ENCODE measurements at places on chromosomes 5 and 9.

- peak; percentile 10 for DNase-seq
These were observed 647 bp downstream of the SMARCA2 start for GRCh38 chr9:2015581-2016407.

DNA sequence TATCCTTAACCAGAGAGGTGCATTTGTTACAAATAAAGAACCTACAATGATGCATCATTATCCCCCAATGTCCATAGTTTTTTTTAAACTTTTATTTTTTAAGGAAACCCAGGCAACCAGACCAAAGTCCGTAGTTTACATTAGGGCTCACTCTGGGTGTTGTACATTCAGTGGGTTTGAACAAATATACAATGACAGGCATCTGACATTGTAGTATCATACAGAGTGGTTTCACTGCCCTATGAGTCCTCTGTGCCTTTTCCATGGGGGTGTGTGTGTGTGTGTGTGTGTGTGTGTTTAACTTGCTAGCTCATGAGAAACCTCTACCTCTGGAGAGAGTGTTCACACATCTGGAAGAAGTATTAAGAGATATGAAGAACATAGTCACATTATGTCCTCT is 141.5 kb downstream of the KDM4C start:
- DNase-seq: no peak

DNA sequence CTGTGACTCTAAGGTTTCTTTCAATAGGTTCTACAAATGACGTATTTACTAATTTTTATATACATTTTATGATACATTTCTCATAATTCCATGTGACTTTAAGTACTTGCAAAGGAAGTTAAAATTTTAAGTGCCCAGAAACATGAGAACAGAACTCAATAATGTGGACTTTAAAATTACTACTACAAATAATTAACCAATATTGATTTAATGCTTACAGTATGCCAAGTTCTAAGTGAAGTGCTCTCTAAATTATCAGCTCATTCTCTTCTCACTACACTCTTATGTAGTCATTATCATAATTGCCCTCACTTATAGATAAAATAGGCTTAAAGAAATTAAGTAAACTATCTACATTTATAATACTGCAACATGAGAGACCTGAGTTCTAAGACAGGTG is 1690.7 kb upstream of the CDH9 start:
- no peak for DNase-seq

DNA sequence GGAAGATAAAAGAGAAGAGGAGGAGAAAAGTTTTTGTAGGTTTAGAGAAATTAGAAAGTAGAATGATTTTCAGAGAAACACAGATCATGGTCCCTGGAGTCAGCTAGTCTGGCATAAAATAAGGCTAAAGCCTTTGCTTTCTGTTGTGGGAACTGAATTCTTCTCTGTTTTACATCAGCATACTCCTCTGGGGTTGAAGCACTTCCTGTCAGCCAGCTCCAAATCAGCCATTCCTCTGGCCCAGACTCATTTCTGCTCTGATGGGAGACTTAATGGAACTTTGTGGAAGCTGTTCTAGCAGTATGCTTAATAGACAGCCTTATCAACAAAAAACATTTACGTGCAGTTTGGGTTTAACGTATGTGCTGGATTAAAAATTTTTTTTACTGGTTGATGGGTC is 143.2 kb downstream of the HMHB1 start:
- no peak for DNase-seq

DNA sequence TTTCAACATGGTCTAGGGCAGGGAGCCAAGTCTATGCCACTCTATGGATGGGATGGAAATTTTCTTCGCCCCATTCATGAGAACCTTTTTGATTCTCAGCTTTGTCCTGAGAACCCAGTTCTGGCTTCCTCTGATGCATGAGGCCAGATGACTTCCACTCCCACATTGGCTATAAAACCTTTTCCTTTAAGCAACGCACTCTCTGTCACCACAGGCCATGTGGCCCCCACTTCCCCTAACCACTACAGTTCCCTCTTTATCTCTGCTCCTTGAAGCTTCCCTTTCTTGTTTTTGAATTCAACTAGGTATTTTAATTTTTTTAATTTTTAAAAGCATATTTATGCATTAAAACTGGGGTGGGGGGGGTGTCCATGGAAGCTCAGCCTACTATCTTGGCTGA is 401.3 kb downstream of the ENC1 start:
- no peak for DNase-seq

- DNase-seq: no peak
These were observed 879.8 kb upstream of the DMAC1 start for GRCh38 chr9:8679371-8679822.

GRCh38 chr9:90098408-90098807 is 493.6 kb downstream of the GADD45G start:
- no peak for DNase-seq

DNA sequence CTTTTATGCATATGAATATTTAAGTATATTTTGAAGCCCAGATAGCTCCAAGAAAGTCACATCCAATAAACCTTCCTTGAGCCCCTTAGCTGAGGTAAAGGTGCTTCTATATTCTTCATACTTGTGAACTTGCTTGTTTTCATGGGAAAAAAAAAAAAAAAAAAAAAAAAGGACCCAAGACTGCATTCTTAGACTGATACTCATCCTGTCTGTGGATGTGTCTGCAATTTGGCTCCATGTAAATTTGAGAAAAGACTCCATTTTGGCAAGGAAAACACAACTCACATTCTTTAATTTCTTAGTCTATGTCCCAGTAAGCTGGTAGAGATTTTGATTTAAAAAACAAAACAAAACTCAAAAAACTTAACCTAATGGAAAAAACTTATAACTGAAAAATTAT is 238.3 kb downstream of the FBXL17 start:
- no peak for DNase-seq

DNA sequence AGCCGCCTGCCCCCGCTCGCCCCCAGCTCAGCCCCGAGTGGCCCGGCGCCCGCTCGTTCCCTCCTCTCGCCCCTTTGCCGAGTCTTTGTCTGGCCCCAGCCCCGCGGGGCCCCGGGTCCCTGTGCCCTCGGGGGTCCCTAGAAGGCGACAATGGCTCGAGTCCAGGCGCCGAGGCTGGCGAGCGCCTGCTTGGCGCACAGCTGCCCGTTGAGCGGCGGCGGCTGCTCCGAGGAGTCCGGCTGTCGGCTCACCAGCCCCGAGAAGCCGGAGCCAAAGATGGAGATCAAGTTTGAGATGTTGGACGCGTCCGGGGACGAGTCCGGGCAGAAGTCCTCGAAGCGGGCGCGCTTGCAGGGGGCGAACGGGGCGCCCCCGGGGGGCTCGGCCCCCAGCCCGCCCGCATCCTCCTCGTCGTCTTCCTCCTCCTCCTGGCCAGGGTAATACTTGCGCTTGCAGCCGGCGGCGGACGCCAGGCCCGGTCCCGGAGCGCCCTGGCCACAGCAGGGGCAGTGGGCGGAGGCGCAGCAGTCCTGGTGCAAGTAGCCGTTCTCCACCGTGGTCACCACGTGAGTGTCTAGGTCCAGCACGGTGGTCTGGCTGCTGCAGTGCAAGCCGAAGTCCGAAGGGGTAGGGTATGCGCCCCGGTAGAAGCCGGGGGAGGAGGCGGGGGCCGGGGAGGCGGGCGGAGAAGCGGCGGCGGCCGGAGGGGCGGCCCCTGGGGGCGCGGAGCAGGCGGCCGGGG is 1.2 kb downstream of the IER5L start:
- DNase-seq: no peak

GRCh38 chr5:171908638-171909037 is 97.8 kb downstream of the FBXW11 start:
- no peak for DNase-seq

DNA sequence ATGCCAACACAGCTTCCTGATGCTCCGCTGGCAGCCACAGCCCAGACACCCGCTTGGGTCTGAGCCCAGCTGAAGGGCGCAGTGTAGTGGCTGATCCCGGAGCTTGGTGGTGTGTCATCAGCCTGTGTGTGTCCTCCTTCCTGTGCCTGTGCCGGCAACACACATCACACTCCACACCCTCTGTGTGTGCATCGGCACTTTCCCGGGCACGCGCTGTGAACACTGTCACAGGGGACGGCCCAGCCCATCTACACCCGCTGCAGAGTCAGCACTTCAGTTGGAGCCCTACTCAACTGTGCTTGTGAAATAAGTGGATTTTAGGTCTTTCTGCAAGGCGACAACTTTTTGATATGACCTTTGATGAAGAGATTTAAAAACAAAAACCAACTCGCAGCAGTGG is 189.4 kb downstream of the IRX2 start:
- DNase-seq: no peak

- DNase-seq: no peak
These were observed 69.0 kb upstream of the SNX2 start for GRCh38 chr5:122705851-122706250.

DNA sequence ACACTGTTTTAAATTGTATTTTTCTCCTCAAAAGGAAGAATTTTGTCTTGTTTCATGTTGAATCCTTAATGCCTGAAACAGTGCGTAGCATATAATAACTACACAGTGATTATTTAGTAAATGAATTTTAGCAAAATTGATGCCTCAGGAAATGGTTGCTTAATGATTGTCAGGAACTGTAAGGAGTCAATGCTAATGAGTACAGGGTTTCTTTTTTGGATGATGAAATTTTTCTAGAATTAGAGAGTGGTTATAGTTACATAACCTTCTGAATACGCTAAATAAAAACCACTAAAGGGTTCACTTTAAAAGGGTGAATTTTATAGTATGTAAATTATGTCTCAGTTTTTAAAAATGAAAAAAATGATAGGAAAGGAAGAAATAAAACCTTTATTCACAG is 14.9 kb downstream of the FAM151B start:
- no peak for DNase-seq

DNA sequence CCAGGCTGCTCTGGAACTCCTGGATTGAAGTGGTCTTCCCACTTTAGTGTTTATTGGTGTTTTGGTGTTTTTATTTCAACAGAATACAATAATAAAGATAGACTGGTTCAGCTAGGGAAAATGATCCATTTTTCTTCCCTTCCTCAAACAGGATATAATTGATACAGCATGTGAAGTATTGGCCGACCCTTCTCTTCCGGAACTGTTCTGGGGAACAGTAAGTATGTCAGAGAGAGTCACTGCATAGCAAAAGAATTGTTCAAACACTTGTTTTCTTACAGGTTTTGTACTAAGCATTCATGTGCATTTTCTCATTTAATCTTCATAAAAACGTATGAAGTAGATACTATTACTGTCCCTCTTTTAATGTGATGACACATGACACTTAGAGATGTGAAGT is 31.6 kb downstream of the NUP188 start:
- no peak for DNase-seq

- no peak for DNase-seq
These were observed 2016.6 kb downstream of the MAT2B start for GRCh38 chr5:165521816-165522610.

- DNase-seq: no peak
These were observed 195.1 kb downstream of the SMARCA2 start for GRCh38 chr9:2210201-2210600.

GRCh38 chr9:121824651-121825030 is 173.2 kb downstream of the DAB2IP start:
- no peak for DNase-seq

DNA sequence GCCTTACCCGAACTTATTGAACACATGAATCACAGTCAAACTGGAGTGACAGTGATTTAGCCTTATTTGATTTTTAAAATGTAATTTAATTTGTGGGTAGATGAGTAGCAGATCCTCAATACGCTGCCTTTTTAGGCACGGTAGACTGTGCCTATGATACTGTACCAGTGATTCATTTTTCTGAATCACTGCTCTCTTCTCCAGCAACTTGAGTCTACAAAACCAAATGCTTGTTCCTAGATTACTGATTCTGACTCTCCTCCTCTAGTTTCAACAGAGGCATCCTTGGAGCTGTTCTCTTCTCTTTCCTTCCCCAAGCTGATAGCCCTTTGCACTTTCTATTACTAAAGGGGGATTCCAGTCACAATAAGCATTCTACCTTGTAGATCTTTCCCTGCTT is 94.3 kb upstream of the IL7R start:
- no peak for DNase-seq

- no peak for DNase-seq
These were observed 41.3 kb downstream of the EHMT1 start for GRCh38 chr9:137660144-137660543.

DNA sequence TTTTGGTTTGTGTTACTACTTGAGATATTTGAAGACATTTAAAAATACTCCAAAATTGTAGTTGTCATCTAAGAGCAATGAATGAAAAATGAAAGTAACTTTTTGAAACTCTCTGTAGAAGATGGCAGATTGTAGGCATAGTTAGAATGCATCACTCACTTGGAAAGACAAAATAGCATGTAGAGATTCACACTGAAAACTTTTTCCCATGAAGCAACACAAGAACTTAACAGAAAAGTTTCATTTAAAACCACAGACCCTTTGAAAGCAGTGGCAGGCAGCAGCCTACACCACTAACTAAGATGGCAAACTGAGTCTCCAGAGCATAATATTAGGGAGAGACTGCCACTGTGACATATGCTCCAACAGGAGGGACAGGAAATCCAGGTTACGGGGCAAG is 18.9 kb upstream of the FAM174A start:
- no peak for DNase-seq

- no peak for DNase-seq
These were observed 372.4 kb upstream of the PAPPA start for GRCh38 chr9:115781070-115781736.

DNA sequence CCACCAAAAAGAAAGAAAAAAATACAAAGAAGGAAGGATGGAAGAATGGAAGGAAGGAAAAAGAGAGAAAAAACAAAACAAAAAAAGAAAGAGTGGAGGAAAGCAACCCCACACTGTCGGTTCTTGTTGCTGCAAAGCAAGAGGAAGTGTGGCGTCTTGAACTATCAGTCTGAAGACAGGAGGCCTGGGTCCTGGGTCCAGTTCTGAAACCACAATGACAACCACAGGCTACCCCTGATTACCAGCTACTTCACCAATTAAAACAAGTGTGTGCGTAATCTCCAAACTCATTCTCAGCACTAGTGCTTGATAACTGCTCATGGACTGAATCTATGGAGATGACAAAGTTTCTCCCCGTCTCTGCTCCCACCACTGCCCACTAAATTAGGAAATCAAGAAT is 93.7 kb downstream of the RASEF start:
- no peak for DNase-seq

GRCh38 chr5:171541341-171541776 is 121.9 kb downstream of the FGF18 start:
- DNase-seq: no peak

DNA sequence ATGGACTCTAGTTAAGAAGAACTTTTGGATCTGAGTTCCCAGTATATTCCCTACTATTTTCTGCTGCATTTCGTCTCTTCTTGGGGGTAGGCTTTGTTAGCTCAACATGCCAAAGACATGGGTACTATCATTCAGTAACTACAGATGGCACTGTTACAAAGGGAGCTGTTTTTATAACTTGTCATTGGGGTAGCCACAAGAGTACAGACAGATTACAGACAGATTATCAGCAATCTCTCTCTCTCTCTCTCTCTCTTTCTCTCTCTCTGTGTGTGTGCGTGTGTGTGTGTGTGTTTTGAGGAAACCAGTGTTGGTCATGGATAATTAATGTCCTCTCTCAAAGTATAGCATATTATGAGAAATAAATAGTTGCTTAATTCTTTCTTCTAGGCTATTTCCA is 116.1 kb downstream of the WDR70 start:
- no peak for DNase-seq

DNA sequence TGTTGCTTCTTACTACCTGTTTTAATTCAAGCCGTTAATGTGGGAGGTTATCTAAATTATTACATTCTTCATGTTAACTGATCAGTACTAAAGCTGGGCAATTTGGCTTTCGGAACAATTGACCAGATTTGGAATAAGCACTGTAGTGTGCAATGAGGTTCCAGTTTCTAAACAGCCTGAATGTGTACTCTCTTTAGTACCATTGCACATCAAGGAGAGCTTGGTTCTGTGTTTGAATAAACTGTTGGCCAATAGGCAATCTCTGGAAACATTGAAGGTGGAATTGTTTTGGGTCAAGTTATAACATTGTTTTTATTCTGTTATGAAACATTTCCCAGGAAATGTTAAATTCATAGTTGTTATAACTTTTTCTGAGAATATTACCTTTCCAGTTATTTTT is 105.2 kb downstream of the PBX3 start:
- no peak for DNase-seq
